NCI-H226 (cell line): ENCODE measurements at places on chromosomes 1 and 21.

DNA sequence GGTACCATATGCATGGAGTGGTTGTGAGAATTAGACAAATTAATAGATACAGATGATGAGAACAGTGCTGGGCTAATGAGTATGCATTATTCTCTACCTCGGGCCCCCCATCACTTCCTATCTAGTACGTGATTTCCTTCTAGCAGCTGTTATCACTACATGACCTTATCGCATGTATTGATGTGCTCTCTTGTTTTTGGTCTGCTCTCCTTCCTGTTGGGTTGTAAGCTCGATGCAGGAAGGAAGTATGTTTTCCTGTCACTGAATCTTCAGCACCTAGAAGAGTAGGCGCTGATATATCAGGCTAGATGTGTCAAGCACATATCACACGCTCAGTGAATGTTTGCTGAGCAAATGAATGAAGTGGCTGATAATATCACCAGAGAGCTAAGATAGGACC lies 43.9 kb upstream of the IFNAR2 start:
- DNase-seq: no peak

DNA sequence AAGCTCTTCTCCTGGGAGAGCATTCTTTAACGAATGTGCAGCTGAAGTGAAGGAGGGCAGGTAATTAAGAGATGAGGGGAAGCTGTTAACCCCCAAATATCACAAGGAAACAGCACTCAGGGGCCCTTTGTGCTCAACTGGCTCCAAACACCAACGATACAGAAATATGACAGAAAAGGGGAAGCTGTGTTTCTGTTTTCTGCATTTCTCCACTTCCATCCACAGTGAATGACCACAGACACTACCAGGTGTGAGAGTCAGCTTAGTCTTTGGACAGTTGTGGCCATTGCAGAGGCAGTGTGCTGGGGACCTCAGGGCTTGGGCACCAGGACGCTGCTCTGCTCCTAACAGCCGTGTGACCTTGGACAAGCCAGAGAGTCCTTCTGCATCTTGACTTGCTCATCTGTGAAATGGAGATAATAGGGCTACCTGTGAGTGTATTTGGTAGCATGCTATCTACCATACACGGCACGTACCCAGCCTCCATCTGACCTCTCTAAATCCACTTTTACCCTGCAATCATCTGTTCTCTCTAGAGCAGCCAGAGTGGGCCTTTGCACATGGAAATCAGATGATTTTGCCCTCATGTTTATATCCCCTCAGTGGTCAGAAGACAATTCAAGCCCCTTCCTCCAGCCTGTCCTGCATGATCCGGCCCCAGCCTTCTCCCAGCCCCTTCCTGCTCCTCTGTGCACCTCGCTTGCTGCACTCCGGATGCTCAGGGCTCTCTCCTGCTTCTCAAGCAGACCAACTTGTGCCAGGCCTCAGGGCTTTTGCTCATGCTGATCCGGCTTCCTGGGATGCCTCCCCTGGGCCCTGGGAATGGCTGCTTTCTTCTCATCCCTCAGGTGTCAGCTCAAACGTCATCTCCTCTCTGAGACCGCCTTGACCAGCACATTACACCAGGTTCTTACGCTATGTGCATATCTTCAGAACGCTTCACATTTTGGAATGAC lies 4.7 kb upstream of the TINAGL1 start:
- DNase-seq: no peak

DNA sequence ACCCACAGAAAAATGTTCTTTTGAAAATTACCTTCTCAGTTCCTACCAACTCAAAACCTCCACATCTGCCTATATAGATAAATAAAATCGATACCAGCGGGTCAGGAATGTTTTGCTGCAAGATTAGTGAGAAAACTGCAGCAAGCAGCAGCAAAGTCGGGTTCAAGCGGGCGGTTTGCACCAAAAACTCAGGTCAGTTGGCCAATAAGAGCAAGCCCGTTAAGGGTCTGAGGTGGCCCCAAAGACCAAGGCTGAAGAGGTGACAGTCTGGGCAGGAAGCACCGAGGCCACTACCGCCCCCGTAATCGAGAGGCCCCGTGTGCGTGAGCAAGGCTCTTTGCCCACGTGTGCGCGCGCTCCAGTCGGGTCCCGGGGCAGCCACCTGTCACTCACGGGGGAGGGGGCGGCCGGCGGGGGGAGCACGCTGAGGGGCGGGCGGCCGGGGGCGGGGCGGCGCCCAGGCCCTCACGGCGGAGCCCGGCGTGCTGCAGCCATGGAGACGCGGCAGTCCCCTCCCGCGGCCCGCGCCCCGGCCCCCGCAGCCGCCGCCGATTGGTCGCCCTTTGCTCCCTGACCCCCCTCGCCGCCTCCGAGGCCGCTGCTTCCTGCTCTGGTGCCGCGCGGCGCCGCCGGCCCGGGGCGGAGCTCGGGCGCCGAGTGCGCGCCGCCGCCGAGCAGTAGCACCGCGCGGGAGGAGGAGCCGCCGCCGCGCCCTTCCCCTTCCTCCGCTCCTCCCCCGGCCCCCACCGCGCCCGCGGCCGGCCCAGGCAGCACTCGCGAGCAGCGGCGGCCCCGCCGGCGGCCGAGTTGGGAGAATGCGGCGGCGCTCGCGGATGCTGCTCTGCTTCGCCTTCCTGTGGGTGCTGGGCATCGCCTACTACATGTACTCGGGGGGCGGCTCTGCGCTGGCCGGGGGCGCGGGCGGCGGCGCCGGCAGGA lies at the start of gene GALNT2:
Gene GALNT2 (plus strand): TSS at position 773 of the 939 bp plus-strand sequence. CDS start 43 bp downstream, at position 816.
- peak; percentile 58 for DNase-seq

- DNase-seq: no peak
These were observed 57.3 kb downstream of the RHOU start for GRCh38 chr1:228792601-228793000.

- DNase-seq: peak; percentile 79
These were observed 14.3 kb downstream of the NADK start for GRCh38 chr1:1763657-1764621.

DNA sequence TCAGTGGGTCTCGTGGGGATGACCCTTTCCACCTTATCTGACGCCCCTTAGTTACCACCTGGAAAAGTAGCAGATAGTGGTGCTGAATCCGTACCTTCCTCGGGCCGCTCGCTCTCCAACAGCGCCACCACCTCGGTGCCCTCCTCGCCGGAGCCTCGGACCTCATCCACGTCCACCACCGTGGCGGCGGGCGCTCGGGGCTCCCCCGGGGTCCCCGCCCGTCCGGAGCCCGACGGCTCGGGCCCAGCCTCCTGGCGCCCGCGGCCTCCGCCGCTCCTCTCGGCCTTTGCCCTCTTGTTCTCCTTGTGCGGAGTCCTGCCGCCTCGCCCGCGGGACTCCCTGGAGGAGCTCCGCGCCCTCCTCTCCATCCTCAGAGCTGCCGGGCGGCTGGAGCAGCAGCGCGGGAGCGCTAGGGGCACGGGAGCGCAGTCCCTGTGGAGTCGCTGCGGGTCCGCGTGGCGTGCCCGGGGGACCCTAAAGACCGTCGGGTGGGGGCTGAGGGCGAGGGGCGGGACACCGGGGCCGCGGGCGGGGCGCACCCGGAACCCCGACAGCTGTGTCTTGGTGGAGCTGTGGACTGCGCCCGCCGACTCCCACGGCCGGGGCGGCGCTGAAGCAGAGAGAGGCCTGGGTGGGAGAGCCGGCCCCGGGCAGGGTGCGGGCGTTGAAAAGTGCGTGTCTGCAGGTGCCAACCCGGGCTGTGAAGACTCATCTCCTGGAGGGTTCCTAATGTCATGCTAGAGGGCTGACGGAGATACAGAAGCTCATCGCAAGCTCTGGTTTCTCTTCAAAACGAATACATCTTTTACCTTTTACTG lies at the start of gene NPHS2:
Gene NPHS2 (minus strand): TSS at position 452 of the 818 bp plus-strand sequence. CDS start 84 bp downstream, at position 368.
- DNase-seq: no peak

DNA sequence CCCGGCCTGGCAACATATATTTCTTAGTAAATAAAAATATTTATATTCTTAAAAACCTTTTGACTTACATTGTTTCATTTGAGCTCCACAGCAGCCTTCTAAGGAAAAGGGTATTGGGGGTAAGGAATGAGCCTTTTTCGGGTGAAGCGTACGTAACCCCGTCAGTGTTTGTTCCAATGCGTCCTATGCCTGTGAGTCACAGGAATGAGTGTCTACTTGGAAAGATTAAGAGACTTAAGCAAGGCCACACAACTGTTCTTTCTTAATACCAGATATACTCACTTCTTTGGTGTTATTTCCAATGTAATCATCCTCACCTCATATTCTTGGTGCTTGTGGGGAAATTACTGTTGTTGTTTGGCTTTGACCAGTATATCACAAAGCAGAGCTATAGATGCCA lies 22.7 kb downstream of the WDTC1 start:
- no peak for DNase-seq

GRCh38 chr1:9652379-9653209 lies 1.1 kb downstream of the PIK3CD start:
- DNase-seq: no peak
